A549 treated with DMSO at 1 μM for 4 hours (cell line): ENCODE measurements at places on chromosomes 2 and 18. TPM values are rescaled to one million over a fixed set of nuclear protein-coding genes. Genes with fewer than 3 reads are reported as not detected.

The PRSS56 gene
- total RNA-seq = 0.09 to 0.16 TPM (median 0.12 TPM) in 4 of 5 replicates, not detected in the other

The CFC1B gene
- not detected in 5 replicates for total RNA-seq

The FAM124B gene
- not detected in 5 replicates for total RNA-seq

The POTEI gene
- 0.01 TPM in 1 of 5 replicates, not detected in the others for total RNA-seq

The ASNSD1 gene
- 35.9 to 42.4 TPM (median 38.8 TPM) in 5 replicates for total RNA-seq

The SPC25 gene
- total RNA-seq = 16.7 to 21.9 TPM (median 20.7 TPM) in 5 replicates

The NEMP2 gene
- total RNA-seq = 5.7 to 8.5 TPM (median 7.3 TPM) in 5 replicates

The GREB1 gene
- 2.4 to 3.7 TPM (median 3.2 TPM) in 5 replicates for total RNA-seq

The GBX2 gene
- total RNA-seq = 2.3 to 4.1 TPM (median 3.3 TPM) in 5 replicates
